Activated CD4-positive, alpha-beta T cell treated with anti-CD3 and anti-CD28 coated beads for 1 hour (primary cell): ENCODE measurements at places on chromosomes 4 and X.

- DNase-seq: no peak
These were observed 105.9 kb upstream of the TENM3 start for GRCh38 chr4:182137343-182137742.

DNA sequence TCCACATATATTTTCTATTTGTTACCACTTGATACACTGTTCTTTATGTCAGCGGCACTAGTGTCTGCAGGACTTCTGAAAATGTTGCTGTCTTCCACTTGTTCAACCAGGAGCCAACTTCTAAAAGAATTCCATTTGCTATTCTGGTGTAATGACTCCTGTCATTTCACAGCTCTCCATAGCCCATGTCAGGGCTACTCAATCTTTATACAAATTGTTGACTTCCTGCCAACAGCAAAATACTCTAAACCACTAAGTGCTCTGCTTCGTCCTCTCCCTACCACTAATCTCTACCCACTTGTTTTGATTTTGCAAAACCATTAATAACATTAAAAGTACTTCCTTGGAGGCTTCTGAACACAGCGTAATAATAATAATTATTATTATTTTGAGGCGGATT lies 7.2 kb downstream of the CTSO start:
- no peak for DNase-seq

- DNase-seq: no peak
These were observed 87.0 kb upstream of the NDP start for GRCh38 chrX:44060221-44060620.

- no peak for DNase-seq
These were observed 854.4 kb upstream of the INTU start for GRCh38 chr4:126778348-126778747.
